ENCODE measurements at places on chromosomes 5 and 9.

- DNase-seq = no peak
Observed at GRCh38 chr9:10041726-10042229, 571.0 kb downstream of the PTPRD start.

GRCh38 chr9:19720377-19720776, 68.5 kb downstream of the SLC24A2 start:
- no peak for DNase-seq

DNA sequence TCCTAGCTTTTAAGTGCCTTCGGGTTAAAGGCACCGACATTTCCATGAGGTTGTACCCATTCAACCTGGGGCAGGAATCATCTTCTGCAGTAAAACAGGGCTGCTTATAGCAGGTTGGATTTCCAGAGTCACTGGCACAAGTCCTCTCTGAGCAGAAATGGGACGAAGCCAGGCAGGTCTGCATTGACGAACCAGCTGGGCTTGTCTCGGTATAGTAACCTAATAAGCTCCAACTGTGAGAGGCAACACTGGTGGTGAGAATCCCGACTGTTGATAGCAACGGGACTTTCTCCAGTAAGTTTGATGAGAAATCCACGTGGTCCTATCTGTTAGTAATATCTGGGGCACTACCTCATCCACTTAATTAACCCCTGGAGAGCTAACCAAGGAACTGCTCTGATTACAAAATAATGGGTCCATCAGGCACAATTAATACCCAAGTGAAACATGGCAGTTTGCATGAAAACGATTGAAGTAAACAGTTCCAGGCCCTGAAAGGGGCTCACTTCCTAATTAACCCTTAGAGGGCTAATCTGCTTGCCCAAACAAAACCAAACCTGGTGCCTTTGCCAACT, 491.0 kb upstream of the C9orf72 start:
- no peak for DNase-seq

DNA sequence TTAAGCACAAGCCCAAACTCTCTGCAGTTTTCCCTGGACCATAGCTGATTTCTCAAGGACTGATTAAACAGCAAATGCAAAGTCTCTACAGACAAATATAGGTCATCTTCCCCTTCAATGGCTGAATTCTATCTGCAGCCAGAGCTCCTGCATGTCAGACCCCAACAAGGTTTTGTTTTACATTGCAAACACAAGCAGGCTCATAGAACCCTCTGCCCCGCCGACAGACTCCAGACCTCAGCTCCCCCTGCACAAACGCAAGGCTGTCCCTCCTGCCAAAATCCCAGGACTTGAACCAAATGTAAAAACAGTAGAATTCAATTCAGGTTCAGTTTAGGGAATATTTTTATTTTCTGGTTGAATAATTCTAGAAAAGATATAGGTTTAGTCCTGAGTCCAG, 526.7 kb upstream of the TRPC7 start:
- no peak for DNase-seq

Measured in activated CD8-positive, alpha-beta memory T cell treated with anti-CD3 and anti-CD28 coated beads for 1 hour (primary cell).